Tongue (tissue), 3 donors: ENCODE measurements at places on chromosomes 11 and 22.

DNA sequence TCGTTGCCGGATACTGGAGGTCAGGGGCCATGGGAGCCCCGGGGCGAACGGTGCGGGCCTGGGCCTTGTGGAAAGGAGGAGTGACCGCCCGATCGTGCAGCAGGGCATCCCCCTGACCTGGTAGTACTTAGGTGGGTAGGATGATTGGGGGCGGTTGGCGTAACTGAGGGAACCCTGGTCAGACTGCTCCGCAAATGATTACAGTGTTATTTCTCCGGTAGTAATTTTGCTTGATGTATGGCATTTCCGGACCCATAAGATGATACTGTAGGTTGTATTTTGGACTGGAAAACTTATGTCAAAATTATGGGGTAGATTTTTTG lies 762 bp downstream of the MTMR3 start:
- no peak for DNase-seq

- DNase-seq = no peak
Observed at GRCh38 chr11:46202149-46202548, 75.3 kb upstream of the CREB3L1 start.

GRCh38 chr11:71458146-71459070 lies 5.4 kb downstream of the NADSYN1 start:
- peak; percentile 35 for DNase-seq

- DNase-seq = no peak
Observed at GRCh38 chr11:62015615-62016014, 48.2 kb upstream of the FTH1 start.

DNA sequence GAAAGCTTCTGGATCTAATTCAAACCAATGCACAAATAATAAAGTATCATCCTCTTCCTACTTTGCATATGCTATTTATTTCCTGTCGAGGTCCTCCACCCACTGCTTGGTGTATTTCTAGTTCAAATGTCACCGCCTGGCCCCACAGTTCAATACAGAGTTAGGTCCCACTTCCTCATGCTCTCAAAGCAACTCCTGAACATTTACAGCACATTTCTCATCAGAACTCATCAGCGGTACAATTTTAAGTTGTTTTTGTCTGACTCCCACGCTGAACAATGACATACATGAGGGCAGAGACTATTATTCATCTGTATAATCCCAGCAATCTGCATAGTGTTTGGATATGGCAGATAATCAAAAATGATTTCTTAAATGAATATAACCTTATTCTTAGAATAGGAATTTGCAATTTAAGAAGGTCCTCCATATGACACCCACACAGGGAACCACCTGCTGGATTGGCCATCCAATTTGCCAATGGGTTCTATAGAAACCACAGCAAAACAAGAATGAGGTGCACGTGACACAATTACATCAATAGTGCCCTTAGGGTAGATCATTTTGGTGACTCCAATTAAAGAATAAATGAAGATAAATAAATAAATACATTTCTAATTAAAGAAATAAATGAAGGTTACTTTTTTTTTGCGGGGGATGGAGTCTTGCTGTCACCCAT lies 54.2 kb downstream of the SLC25A17 start:
- DNase-seq = no peak

DNA sequence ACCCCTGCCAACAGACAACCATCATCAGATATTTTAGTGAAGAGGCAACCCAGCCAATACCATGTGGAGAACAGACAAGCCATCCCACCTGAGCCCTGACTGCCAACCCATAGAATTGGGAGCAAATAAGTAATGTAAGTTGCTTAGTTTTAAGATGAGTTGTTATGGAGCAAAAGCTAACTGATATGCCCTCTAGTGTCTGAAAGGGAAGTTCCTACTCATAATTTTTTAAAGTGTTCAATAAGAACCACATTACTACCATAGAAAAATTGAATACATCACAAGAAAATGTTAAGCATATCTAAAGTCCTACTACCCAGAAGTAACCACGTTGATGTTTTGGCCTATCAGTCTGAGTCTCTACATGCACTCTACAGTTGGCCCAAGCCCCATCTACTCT lies 50.8 kb upstream of the SLC36A4 start:
- no peak for DNase-seq

GRCh38 chr11:64401775-64402174 lies 42.8 kb downstream of the RPS6KA4 start:
- DNase-seq = no peak

GRCh38 chr22:37818409-37819104 lies 4.6 kb upstream of the GALR3 start:
- DNase-seq = peak; percentile 79

DNA sequence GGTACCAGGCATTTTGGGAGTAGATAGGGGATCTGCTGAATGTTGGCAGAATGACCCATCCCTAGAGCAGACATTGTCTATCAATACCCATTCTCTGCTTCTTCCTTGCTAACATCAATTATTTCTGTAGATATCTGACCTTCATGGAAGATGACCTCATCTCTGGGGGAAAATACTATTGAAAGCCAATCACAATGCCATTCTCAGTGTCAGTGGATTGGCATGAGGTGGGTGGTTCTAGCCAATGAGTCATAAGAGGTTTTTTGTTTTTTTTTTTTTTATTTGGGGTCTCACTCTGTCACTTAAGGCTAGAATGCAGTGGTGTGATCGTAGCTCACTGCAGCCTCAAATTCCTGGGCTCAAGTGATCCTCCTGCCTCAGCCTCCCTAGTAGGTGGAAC lies 42.5 kb downstream of the SNX19 start:
- no peak for DNase-seq

- no peak for DNase-seq
Observed at GRCh38 chr11:70954471-70954870, 297.9 kb downstream of the SHANK2 start.

DNA sequence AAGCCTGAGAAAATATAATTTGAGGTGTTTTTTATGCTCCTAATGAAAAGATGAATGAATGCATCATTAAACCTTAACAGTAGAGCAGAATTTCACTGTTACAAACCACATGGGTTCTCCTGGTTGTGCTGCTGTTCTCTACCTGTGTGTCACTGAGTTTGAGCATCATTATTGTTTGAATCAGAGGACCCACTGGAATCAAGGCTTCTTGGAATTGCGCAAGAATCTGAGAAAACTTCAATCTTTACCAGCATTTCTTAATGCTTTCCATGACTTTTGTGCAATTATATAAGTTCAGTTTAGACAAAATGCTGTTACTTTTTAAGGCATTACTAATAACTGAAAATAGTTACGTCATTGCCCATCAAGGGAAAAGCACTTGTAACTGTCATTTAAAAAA lies 18.8 kb upstream of the RBX1 start:
- no peak for DNase-seq

DNA sequence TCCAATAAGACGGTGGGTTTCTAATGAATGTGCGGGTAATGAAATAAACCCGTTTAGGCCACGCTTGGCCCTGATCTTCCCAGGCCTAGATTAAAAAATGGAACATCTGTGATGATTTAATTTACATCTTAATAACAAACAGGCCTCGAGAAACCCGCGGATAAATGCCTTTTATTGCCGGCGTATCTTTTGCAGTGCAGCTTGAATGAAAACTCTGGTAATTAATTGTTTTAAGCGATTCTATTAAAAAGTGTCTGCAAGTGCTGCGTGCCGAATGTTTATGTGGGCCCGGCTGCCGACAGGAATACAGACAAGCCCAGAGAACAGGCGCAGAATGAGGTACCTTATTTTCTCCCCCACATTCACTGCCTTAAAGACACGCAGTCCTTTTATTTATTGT lies 420.7 kb downstream of the MN1 start:
- no peak for DNase-seq

GRCh38 chr11:61510166-61510919 lies 1.8 kb downstream of the LRRC10B start:
- no peak for DNase-seq

- no peak for DNase-seq
Observed at GRCh38 chr11:10659339-10660216, 34.0 kb downstream of the IRAG1 start.

DNA sequence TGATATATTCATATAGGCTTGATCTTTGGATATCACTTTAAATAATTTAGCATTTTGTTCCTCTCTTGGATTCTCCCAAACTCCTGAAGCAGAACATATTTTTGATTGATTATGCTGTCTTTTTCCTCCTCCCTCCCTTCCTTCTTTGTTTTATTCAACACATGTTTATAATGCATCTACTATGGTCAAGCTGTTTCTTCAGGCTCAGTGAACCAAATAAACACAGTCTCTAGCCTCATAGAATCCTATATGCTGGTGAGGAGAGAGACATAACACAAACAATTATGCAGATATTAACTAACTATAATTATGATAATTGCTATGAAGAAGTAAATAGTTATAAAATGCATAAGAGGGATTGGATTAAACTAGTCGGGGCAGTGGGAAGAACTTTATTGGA lies 1023.6 kb upstream of the RAG2 start:
- no peak for DNase-seq

DNA sequence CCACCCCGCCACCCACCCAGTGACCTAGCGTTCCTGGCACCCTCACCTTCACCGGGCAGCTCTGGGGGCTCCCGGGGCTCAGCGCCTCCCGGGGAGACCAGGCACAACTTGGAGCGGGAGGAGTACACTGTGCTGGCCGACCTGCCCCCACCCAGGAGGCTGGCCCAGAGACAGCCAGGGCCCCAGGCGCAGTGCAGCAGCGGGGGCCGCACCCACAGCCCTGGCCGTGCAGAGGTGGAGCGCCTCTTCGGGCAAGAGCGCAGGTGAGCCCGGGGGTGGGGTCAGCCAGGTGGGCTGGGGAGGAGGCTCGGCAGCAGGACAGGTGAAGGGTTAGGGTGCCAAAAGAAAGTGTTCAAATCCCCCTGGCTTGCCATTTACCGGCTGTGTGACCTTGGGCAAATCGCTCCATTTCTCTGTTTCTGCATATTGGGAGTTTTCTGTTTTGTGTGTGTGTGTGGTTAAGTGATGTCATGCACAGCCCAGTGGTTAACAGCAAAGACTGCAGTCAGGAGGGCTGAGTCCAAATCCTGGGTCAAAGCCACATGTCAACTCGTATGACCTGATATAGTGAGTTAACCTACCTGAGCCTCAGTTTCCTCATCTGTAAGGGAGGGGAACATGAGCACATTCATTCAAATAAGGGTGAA lies 29.5 kb downstream of the TRIOBP start:
- DNase-seq = no peak

- no peak for DNase-seq
Observed at GRCh38 chr22:22973336-22973735, 85.7 kb downstream of the IGLL5 start.

- DNase-seq = no peak
Observed at GRCh38 chr11:67404515-67405195, 772 bp downstream of the TBC1D10C start.

DNA sequence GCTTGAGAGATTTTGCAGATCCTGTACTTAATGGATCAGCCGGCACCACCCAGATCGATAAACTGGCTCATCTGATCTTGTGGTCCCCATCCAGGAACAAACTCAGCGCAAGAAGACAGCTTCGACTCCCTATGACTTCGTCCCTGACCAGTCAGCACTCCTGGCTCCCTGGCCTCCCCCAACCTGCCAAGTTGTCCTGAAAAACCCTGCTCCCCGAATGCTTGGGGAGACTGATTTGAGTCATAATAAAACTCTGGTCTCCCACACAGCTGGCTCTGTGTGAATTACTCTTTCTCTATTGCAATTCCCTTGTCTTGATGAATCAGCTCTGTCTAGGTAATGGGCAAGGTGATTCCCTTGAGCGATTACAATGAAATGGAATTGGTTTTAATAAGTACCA lies 29.5 kb downstream of the OR2AG2 start:
- no peak for DNase-seq

DNA sequence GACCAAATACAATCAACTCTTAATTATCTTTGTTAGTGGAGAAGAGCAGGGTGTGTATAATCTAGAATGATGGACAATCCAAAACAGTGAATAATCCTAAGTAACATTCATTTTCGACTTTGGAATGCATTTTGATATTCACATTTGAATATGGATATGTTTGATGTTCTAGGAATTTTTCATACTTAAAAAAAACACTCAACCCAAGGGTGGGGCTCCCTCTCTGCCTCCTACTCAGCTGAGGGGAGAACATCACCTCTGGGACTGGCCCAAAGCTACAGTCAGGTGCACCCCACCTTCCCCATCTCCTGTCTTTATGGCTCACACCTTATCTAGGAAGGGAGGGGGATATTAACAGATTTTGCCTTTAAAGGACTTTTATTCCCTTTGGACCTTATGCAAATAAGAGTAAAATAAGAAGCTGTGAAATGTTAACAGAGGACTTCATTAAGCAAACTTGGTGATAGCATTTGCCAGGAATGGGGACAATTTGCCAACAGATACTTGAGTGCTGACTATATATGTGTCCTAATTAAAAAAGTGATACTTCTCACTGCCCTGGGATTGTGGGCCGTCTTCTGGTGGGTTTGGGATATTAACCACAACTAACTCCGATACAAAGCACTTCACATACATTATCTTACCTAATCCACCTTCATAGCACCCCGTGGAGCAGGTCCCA lies 187.0 kb downstream of the ST3GAL4 start:
- no peak for DNase-seq

GRCh38 chr11:84106541-84106940 lies 820.4 kb upstream of the CCDC90B start:
- DNase-seq = no peak

DNA sequence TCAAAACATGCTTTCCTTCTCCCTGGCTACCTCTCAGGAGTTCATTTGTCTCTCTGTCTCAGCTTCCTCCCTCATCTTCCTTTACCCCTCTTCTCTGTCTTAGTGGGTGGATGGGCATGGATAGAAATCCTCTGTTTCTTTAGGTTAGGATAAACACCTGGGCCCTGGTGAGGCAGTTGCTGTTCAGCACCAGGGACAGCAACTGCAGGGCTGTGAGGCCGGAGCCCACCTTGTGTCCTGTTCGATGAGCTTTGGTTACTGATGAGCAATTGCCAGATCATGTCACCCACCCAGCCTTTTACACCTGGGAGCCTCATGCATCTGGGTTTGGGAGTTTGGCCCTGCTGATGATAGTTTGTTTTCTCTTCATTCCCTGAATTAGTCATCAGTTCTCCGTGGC lies 6.1 kb upstream of the CRYBB3 start:
- DNase-seq = peak; percentile 35

- no peak for DNase-seq
Observed at GRCh38 chr22:36088292-36088691, 59.7 kb upstream of the RBFOX2 start.

DNA sequence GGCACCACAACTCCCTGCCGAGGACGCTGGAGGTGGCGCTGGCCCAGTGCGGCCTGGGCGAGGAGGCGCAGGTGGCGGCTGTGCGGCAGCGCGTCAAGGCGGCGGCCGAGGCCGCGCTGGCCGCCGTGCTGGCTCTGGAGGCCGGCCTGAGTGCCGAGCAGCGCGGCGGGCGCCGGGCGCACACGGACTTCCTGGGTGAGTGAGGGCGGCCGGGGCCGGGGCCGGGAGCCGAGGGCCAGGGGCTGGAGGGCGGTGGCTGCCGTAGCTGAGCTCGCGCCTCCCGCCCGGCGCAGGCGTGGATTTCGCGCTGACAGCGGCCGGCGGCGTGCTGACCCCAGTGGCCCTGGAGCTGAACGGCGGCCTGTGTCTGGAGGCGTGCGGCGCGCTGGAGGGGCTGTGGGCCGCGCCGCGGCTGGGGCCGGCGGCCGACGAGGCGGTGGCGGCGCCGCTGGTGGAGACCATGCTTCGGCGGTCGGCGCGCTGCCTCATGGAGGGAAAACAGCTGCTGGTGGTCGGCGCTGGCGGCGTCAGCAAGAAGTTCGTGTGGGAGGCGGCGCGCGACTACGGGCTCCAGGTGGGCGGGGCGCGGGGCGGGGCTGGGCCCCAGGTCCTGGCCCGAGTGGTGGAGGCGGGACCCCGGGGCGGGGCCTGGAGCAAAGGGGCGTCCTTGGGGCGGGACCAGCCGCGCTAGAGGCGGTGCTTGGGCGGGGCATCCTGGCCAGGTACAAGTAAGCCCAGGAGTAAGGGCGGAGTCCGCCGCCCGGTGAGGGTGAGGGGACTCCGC lies 5.4 kb downstream of the CARNS1 start:
- DNase-seq = peak; percentile 97
